ENCODE measurements at places on chromosomes 11 and 22.

DNA sequence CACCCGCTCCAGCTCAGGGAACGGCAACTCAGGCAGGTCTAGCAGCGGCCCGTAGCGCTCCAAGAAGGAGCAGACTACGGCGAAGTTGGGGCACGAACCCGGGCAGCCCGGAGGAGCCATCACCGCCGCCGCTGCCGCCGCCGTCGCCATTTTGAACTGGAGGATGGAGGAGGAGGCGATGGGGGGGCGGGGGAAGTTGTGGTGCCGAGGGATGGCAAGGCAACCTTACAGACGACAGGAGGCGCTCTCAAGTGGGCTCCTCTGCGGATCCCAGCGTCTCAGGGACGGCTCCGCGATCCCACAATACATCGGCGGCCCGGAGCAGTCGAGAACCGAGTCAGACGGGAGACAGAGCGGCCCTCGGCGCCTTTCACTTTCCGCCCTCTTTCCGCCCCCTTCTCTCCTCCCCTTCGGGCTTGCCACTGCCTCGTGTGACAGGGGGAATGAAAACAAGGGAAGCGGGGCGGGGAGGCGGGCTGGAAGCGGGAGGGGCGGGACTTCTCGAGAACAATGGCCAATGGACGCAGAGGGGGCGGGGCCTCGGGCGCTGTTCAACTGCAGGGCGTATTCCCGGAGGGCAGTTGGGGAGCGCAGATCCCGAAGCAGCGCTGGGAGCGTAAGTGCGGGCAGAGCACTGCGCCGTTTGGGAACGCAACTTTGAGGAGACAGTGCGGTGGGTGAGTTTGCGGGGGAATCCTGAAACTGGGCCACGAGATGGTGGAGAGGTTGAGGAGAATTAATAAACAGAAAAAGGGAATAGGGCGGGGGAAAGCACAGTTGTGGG is at the start of the genes AAMDC and RSF1:
Gene AAMDC, plus strand, starts transcription at position 580 of the 784 bp plus-strand sequence. CDS start 21,353 bp downstream, outside the sequence.
Gene RSF1, minus strand, starts transcription at position 158 of the 784 bp plus-strand sequence. Its CDS starts 8 bp downstream, at position 150.
- peak; percentile 100 for DNase-seq

GRCh38 chr11:69209421-69210309 is 53.9 kb downstream of the SMIM38 start:
- no peak for DNase-seq

- DNase-seq = no peak
Observed at GRCh38 chr11:44451706-44452105, 113.8 kb upstream of the CD82 start.

DNA sequence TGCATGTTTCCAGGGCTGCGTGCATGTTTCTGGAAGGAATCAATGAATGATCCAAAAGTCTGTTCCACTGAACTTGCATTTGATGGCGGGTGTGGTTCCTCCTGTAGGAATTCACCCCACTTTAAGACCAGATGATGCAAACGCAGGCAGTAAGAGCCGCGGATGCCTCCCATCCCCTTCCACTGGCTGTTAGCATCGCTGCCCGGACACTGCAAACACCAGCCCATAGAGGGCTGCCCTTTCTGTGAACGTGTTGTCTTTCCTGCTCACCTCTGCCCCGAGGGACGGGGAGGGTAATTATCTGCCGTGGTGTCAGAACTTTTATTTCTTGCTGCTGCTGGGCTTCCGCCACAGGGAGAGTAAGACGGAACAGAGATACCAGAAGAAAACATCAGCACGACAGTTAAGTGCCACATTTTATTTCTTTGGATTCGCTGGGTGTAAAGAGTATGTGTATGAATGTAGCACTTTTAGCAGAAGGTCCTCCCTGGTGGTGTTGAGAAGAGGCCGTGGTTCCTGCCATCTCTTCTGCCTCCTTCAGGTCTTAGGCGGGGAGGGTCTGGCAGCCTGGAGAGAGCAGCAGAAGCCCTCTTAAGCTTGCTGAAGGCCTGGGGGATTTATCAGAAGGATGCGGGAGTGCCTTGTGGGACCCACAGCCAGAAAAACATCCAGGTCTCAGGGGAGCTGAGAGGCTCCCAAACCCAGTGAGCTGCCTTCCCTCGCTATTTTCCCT is 53.2 kb upstream of the NECTIN1 start:
- no peak for DNase-seq

DNA sequence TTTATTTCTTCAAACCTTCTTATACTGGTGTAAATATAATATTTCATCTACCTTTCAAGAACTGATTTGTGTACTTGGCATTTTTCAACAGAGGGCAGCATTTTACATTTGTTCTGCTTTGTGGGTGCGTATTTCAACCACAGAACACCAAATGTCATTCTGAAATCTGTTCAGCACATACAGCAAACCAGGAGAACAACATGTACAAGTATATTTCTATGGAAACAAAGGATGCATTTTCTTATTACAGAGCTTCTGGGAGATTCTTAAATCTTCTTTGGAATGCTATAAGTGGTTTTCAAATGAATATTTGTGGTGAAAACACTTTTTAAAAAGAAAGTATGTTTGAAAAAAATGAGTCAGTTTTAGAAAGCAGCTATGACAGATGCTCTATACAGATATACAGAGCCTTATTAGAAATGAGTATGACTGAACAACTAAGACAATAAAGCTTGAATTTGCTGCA is 946.0 kb downstream of the FAM181B start:
- DNase-seq = peak; percentile 67

DNA sequence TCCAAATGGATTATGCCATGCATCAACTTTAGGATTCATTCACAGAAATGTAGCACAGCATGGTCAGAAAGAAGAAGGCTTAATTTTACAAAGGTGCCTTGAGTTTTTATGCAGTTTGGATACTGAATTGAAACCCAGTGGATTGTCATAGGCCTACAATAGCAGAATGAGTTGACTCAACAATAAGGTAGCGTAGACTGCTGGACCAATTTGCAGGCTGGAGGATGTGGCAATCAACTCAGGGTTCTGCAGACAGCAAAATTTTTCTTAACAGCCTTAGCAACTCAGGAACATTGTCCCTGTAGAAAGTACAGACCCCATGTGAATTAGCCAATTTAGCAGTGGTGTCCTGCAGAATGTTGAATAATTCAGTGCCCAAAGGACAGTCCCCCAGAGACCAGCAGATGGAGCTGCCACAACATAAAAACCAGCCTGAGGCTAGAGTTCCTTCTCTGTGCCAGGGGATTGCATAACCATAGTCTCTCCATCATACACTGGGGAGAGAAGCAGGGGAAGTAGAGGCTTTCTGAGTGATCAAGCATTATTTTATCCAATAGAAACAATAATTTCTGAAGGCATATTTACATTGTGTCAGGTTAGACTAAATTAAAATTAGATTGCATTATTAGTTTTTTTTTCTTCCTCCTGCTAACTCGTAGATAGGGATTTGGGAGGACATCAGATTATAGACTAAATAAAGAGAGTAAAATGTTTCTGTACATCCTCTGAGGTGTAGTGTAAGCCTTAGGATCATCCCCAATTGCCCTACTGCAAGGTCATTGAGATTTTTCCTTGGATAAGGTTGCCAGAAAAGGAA is 20.3 kb upstream of the MRPL17 start:
- peak; percentile 76 for DNase-seq

DNA sequence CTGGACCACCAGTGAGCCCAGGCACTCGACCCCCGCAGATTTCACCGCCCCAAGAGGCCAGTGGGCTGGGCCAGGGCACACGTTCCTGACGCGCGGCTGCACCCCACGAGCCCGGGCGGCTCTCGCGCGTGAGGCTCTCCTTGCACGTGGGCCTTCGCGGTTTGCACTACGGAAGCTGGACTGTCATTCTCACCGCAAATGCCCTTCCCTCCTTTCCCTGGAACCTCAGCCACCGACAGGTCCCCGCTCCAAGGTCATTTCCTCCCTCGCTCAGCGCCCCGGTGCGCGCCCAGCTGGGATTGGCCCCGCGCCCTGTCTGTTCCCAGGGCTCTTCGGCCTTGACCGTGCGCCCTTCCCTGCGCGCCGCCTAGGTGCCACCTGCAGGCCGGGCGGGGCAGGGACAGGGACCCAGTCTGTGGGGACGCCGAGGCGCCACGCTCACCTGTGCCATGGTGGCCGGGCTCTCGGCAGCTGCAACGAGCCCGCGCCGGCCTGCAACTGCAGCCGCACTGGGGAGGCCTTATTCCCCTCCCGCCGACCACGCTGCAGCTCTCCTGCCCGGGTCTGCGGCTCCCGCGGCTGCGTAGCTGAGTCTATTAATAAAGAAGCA is 2.1 kb upstream of the CPT1A start:
- DNase-seq = peak; percentile 99

DNA sequence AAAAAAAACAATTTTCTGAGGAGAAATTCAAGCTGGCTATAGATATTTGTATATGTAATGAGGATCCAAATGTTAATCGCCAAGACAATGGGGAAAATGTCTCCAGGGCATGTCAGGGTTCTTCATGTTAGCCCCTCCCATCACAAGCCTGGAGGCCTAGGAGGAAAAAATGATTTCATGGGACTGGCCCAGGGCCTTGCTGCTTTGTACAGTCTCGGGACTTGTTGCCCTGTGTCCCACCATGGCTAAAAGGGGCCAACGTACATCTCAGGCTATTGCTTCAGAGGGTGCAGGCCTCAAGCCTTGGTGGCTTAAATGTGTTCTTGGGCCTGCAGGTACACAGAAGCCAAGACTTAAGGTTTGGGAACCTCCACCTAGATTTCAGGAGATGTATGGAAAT is 62.1 kb upstream of the SLC5A12 start:
- DNase-seq = peak; percentile 11

DNA sequence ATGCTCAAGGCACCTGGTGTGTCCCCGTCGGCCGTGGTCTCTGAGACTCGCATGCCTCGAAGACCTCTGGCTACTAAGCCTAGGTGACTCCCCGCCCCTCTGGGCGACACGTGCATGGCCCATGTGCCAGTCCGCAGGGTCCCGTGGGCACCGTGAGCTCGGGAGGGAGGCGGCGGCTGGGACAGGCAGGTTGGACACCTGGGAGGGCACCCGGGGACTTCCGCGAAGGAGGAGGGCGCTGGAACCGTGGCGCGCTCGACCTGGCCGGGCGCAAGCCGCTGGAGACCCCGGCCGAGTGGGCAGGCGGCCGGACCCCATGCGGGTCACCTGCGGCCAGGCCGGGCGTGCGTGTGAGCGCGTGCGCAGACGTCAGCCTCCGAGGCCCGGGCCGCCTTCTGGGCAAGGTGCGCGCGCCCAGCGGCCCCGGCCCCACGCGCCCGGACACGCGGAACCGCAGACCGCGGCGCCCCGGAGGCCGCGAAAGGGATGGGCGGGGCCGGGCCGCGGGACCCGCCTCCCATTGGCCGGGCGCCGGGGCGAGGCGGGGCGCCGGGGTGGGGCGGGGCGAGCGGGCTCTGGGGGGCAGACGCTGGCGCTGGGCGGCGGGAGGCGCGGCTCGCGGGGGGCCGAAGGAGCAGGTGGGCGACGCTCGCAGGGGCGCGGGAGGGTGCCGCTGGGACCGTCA is 579 bp upstream of the RASD2 start:
- peak; percentile 51 for DNase-seq

Measured in DMS53 (cell line).